ENCODE measurements at places on chromosomes 3 and 15. TPM values are rescaled to one million over a fixed set of nuclear protein-coding genes. Genes with fewer than 3 reads are reported as not detected.

DNA sequence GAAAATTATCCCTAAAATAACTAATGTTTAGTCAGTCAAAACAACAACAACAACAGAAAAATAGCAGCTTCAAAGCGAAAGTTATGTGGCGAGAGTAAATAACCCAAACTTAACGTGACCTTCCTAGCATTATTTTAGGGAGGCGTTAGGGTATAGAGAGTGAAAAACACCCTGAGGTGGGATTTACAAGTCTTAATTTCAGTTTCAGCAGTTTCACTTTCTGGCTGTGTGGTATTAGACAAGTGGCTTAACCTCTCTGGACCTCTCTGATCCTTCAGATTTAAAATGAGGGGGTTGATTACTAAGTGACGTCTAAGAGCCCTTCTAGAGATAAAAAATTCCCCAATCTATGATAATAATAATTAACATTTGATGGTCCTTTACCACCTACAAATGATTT, 291.2 kb downstream of the ZBTB20 start:
- DNase-seq = no peak

DNA sequence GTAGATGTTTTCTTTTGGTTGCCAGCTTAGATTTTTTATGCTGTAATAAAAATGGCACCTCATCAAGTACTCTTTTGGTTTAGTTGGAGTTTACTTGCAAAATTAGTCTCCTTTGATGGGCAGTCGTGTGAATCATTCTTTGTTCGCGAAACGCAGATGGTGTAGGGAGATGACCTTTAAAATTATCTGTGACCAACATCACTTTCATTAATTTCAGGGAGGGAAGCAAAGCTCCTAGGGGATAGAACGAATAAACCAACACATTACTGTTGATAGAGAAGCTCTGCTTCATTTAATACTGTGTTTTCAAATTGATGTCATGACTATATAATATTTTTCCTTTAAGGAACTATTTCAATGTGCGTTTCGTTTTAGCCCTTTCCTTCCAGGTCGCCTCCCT, 67.4 kb downstream of the USP13 start:
- no peak for DNase-seq

- no peak for DNase-seq
Measured at GRCh38 chr3:57080171-57080570, 19.7 kb downstream of the SPATA12 start.

CDCP1 gene
- 0.60 TPM for polyA plus RNA-seq

Data from left lung (tissue), 14 donors.